NCI-H2171 (cell line): ENCODE measurements at places on chromosomes 12 and 14.
A peak's percentile ranks its signal among the peaks of the same experiment; 100 is the strongest.

DNA sequence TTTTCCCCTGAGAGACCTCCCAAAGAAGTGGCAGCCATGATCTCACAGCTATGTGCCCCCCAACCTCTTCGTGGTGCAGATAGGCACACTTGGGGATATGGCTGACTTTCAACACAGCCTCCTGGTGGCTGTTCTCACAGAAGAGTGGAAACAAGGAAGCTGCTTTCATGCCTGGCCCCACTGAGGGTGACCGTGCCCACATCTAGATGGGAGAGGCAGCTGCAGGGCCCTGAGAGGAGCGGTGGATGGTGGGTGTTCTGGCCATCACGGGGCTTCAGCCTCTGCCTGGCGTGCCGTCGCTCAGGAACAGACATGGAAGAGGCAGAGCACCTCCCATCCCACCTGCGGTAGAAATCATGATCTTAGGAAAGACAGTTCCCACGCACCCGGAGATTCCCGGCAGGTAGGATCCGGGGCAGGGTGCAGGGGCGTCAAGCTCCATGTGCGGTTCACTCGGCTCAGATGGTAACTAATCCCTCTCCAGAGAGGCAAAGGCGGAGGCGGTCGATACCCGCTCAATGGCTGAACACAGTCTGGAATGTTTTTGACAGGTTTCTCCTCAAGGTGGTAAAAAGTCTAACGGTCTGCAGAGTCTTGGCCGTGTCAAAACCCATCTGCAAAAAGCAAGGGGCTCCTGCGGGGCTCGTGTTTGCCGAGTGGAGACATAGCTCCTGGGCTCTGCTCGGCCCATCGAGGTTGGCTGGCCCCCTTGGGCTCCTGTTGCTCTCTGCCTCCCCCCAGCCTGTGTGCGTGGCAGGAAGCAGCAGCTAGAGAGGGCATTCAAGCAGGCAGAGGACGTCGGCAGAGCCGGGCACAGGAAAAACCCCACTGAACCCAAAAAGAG is 225.2 kb upstream of the RTL1 start:
- no peak for DNase-seq

DNA sequence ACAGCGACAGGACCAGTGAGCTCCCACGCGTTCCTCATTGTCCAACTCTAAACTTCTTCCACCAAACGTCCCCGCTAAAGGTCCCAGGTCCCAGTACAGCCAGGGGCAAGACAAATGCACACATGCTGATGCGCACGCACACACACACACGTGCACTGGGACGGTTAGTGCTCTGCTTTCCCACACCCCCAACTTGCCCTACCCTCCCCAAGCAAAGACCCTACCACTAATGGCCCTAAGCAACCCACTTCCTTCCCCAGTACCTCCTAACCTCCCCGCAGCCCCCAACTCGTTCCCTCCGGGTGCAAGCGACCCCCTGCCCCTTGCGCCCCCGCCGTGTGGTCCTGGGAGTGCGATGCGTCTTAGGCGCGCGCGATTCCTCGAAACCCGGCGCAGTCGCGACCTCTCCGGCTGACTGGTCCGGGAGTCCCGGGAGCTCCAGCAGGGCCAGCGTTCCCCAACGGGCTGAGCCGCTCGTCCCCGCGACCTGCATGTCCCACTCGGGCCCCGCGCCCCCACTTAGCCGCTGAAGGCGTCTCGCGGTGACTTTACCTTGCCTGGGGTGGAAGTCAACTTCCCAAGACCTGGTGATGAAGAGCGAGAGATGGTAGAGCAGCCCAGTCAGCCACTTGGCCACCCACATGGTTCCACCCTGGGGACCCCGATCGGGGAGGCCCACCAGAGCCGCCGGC is 578 bp downstream of the ADAMTS20 start:
- DNase-seq, result peak; percentile 34

GRCh38 chr12:71685312-71685906 is 473 bp upstream of the TMEM19 start:
- DNase-seq, result no peak

GRCh38 chr14:82239223-82239622 is 705.6 kb upstream of the SEL1L start:
- DNase-seq, result no peak

- DNase-seq, result no peak
These were observed 59.4 kb downstream of the MYRFL start for GRCh38 chr12:69884386-69884785.

DNA sequence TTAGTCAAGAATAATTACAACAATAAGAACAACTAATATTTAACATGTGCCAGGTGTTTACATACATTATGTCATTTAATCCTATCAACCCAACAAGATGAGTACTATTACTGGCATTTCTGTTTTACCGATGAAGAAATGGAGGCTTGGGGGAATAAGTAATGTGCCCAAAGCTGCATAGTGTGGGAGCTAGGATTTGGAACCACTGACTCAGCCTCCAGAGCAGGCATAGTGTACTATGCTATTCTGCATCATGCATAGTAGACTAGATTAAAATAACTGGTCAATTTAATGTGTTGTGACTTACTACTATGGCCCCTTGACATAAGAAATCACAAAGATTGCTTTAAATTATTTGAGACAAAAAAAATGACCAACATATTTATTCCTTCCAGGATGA is 9.5 kb downstream of the GPR19 start:
- DNase-seq, result no peak

DNA sequence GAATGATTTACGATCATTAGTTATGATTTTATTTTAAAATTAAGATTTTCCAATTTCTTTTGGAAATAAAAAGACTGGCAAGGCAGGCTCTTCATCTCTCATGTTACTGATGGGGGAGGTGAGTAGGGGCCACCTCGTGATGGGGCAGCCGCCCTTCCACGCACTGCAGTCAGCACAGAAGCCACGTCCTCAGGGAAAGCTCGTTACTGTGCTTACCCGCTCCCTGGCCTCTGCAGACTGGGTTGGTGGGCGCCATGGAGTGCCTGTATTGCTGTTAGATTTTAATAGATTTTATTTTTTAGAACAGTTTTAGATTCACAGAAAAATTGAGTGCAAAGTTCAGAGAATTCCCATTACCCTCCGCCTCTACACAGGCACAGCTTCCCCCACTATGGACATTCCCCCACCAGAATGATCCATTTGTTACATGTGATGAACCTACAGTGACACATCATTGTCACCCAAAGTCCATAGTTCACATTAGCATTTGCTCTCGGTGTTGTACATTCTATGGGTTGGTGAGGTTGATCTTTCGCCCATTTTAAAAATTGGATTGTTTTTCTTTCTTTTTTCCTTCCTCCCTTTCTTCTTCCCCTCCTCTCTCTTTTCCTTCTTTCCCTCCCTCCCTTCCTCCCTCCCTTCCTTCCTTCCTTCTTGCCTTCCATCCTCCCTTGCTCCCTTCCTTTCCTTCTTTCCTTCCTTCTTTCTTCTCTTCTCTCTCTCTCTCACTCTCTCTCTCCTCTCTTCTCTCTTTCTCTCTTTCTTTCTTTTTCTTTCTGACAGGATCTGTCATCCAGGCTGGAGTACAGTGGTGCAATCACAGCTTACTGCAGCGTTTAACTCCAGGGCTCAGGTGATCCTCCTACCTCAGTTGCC is 30.7 kb downstream of the ADGRD1 start:
- no peak for DNase-seq

- DNase-seq, result no peak
These were observed 755 bp downstream of the SETD1B start for GRCh38 chr12:121804417-121805111.

DNA sequence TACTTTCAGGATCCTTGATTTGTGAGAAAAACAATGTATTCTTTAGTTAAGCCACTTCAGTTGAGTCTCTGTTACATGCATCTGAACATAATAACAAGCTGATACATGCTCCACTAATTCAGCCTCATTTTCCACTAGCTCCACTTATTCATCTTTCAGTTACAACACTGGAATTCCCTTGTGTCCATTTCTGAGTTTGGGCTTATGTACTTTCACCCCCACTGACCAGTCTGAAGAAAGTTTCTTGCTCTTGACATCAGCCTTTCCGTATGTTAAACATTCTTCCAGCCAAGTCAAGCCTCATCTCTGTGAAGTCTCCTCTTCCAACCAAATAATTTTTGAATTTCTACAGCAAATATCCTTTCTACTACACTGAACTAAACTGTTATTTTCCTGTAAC is 592.5 kb upstream of the NOVA1 start:
- no peak for DNase-seq

GRCh38 chr12:14924541-14924940 is 13.8 kb downstream of the ERP27 start:
- no peak for DNase-seq

GRCh38 chr12:126212824-126213223 is 1147.6 kb downstream of the AACS start:
- no peak for DNase-seq

DNA sequence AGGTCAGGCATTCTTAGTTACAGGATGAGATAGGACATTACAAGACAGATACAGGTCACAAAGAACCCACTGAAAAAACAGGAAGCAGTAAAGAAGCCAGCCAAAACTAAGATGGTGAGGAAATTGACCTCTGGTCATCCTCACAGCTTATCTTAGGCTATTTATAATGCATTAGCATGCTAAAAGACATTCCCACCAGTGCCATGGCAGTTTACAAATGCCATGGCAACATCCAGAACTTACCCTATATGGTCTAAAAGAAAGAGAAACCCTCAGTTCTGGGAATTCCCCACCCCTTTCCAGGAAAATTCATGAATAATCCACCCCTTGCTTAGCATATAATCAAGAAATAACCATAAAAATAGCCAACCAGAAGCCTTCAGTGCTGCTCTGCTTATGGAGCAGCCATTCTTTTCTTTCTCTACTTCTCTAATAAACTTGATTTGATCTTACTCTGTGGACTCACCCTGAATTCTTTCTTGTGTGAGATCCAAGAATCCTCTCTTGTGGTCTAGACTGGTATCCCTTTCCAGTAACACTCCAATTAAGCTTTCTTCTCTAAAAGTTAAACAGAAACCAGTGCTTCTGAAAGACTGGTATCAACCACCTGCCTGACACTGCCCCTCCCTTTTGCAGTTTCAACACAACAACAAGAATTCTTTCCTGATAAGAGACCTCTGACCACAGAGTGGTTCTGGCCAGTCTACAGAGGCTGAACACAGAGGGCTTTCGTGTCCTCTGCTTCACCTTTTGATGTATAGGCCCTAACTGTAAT is 86.9 kb downstream of the BCAT1 start:
- DNase-seq, result no peak

GRCh38 chr12:48007206-48007605 is 2.9 kb upstream of the COL2A1 start:
- no peak for DNase-seq

- no peak for DNase-seq
These were observed 182.3 kb upstream of the PWP1 start for GRCh38 chr12:107503129-107503855.

DNA sequence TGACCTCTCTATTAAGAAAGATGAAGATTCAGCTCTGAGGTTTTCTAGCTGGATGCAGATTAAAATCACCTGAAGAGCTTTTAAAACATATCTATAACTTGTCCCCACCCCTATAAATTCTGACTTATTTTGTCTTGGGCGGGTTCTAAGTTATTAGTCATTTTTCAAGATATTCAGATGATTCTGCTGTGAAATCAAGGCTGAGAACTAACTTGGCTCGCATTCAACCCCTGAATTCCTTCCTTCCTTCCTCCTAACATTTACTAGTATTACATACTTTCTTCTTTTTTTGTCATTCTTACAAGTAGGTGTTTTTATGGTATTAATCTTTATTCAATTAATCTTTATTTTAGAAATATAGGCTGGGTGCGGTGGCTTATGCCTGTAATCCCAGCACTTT is 55.4 kb downstream of the SSPN start:
- no peak for DNase-seq

DNA sequence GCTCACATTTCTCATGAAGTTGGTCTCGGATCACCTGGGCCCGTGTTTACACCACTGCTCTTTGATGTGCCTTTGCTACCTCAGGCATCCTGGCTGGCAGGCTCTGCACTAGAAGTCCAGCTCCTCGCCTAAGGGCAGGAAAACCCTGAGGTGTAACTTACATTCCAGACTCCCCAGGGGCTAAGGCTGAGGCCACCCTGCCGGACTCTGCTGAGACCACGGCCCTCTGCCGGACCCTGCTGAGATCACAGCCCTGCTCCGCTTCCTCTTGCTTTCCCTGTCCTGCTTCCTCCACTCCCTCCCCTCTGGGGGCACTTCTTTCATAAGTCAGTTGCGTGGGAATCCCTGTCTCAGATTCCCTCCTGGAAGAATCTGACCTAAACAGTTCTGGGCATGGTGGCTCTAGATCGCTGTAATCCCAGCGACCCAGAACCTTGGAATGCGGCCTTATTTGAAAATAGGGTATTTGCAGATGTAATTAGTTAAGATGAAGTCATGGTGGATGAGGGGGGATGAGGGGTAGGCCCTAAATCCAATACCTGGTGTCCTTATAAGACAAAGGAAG is 17.2 kb downstream of the RILPL1 start:
- no peak for DNase-seq

DNA sequence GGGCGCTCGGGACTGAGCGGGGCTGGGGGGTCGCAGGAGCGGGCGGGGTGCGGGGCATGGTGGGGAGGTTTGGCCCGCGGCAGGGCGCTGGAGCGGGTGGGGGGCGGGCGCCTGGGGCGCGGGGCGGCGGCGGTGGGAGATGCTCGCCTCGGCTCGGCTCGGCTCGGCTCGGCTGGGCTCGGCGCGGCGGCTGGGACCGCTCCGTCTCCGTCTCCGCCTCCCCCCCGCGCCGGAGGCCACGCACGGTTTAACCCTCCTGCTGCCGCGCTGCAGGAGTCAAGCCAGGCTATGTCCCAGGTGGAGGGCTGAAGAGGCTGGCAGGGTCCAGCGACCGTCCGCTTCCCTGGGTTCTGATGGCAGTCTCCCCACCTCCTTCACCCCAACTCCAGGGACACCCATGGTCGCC is at the start of gene PIANP:
TSS of gene PIANP (minus strand) at position 170 of the 406 bp plus-strand sequence. CDS start 2,754 bp downstream, outside the sequence.
- DNase-seq, result peak; percentile 87

- peak; percentile 85 for DNase-seq
These were observed 30.2 kb downstream of the CACNA1C start for GRCh38 chr12:2083008-2083407.

DNA sequence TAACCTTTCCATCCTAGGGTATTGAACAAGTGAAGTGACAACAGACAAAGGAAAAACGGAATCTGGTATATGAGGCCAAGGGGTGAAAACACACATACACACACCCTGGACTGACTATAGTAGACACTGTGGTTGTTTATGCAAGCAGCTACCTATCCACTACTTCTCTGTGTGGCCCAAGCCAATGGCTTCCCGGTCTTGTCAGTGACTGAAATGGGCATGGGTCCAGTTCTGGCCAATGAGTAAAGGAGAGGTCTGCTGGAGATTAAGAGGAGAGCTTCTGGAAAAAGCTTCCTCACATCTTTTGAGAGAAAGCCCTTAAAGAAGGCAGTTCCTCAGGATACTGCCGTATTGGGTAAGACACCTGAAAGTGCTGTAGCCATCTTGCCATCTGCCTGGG is 19.3 kb downstream of the MBIP start:
- DNase-seq, result no peak

- DNase-seq, result no peak
These were observed 139.9 kb downstream of the AKAP6 start for GRCh38 chr14:32468955-32469354.

- no peak for DNase-seq
These were observed 153.9 kb downstream of the SMOC1 start for GRCh38 chr14:70033116-70033515.
